ENCODE measurements at places on chromosomes 5 and 9.

GRCh38 chr5:3024554-3024953, 273.1 kb upstream of the IRX2 start:
- DNase-seq: no peak

GRCh38 chr5:93438124-93438523, 142.9 kb downstream of the NR2F1-AS1 start:
- no peak for DNase-seq

- no peak for DNase-seq
These were observed 489.1 kb downstream of the CSNK1G3 start for GRCh38 chr5:124001036-124001615.

DNA sequence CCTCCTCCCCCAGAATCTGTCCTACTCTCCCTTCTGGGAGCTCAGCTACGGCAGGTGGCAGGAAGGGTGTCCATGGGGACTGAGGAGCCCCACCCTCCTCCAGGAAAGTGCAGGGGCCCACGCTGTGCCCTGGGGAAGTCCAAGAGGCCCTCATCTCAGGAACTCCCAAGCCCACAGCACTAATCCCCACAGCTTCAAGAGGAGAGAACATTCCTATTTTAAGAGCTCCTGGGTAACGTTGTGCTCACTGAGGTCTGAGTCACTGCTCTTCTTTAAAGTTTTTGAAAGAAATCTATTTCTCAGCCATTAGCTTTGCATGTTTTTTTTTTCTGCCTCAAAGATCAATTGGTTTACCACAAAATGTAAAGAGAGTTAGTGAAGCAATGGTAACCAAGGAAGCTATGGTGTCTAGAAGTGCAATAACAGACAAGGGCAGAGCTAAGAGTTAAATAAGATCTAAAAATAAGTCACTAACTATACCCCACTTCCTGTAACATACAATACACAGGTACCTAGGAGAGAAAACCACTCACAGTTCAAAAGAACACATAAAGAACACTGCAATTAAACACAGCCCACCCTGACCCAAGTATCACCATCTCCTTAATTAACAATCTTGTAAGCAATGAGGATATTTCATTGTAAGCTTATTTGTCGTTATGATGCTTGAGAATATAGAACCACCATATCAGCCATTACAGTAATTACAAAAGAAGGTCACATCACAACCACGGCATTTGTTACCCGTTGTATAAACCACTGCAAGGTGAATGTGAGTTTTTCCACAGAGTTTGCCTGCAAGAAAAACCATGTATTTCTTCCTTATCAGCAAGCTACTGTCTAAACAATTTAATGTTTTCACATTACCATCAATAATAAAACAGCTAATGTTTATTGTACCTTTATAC, 382.3 kb upstream of the SLC30A5 start:
- DNase-seq: no peak

DNA sequence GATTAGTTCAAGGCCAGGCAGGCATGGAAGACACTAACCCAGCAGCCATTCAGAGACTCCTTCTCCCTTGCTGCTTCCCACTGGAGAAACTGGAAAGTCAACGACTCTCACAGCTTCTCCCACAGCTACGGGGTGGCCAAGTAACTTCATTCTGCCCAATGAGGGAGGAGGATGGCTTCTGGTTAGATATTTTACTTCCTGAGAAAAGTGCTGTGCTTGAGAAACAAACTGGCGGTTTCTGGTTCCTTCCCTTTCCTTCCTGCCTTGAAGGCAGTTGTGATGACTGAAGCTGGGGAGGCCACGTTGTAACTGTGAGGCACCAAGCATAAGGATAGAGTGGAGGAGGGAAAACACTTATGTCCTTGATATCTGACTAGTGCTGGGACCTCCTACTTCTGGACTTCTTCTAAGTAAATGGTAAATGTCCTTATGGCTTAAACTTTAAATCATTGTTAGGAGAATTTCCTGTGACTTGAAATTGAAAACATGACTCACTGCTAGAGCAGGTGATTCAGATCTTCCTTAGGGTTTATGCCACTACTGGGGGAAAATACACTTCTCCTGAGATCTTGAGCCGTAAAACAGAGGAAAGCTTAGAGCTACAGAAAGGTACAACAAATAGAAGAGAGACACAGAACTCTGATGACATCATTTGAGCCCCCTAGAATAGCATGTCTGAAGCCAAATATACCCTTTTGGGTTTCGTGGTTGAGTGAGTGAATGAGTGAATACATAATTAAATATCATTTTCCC, 3.1 kb upstream of the GNPDA1 start:
- DNase-seq: no peak

Data from H9 (cell line).